ENCODE measurements at places on chromosomes 6 and 20.

- no peak for DNase-seq
Measured at GRCh38 chr20:59790346-59790745, 143.1 kb downstream of the SYCP2 start.

DNA sequence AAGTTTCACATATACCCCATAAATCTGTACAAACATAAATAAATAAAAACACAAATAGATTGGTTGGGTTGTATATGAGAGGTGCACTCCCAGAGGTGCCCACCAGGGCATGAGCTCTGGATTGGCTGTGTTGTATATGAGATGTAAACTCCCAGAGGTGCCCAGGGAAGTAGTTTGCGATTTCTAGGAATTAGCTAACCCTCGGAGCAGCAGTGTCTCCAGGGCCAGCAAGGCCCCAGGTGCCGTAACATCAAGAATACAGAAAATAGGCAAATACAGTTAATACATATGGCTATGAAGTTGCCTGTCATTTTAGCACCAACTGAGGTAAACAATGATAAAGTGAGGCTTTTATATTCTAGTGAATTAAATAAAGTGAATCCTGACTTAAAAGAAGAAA is 5.4 kb upstream of the GINM1 start:
- no peak for DNase-seq

DNA sequence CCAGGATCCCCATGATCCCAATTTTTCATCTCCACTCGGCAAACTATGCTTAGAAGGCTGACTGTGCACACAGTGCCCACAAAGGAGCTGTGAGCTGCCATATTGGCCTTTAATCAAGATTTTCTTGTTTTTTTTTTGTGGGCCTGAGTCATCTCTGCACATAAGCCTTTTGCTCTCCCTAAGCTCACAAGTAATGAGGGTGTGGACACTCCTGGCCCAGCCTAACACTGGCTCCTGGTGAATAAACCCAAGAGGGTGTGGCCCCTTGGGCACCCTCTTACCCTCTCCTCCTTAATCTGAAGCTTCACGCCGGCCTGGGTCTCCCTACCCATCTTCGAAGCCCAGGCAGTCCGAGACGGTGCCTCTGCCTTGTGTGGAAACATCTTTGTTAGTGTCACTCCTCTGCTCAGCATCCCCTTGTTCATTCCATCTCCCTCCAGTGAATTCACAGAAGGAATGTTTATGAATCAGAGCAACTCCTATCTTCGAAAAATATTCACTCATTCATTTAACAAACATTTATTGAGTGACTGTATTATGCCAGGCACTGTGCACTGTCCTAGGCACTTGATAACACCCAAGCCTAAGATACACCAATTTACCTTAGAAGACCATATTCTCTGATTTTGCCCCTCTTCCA is 22.2 kb upstream of the MRPS10 start:
- DNase-seq = no peak

DNA sequence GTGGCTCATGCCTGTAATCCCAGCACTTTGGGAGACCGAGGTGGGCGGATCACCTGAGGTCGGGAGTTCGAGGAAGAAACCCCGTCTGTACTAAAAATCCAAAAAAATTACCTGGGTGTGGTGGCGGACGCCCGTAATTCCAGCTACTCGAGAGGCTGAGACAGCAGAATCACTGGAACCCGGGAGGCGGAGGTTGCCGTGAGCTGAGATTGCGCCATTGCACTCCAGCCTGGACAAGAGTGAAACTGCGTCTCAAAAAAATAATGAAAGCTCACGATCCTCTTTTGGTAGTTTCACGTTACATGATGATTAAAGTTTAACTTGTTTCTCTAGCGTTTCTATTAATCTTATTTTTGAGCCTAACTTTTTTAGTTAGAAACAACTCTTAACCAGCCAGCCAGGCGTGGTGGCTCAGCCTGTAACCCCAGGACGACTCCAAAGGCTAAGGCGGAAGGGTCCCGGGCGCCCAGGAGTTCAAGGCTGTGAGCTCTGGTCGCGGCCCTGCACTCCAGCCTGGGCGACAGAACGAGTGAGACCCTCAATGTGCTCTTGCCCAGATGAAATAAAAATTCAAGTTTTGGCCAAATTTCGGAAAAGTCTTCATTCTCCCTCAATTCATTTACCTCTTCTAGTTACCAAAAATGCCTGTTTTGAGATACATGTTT is 1.2 kb upstream of the WRNIP1 start:
- no peak for DNase-seq

DNA sequence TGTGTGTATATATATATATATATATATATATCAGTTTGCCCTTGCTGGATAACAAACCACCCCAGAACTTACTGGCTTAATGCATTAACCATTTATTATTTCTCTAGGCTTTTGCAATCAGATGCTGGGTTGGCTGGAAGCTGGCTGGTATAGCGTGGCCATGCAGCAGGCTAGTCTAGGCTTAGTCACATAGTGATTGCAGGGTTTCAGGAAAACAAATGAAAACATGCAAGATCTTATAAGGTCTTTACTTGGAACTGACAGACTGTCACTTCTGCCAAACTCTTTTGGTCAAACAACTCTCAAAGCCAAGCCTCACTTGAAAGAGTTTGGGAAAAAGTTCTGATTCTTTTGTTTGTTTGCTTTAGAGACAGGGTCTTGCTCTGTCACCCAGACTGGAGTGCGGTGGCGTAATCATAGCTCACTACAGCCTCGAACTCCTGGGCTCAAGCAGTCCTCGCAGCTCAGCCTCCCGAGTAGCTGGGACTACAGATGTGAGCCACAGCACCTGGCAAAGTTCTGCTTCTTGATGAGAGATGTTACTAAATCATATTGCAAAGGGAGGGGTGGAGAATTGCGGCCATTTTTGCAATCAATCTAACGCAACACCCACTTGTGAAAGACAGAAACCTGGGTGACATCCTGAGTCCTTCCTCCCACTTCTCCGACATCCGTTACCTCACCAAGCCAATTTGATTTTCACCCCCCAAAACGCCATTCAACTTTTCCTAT is 74.6 kb upstream of the RNF24 start:
- DNase-seq = no peak

GRCh38 chr6:108476376-108476775 is 84.3 kb upstream of the FOXO3 start:
- DNase-seq = no peak

DNA sequence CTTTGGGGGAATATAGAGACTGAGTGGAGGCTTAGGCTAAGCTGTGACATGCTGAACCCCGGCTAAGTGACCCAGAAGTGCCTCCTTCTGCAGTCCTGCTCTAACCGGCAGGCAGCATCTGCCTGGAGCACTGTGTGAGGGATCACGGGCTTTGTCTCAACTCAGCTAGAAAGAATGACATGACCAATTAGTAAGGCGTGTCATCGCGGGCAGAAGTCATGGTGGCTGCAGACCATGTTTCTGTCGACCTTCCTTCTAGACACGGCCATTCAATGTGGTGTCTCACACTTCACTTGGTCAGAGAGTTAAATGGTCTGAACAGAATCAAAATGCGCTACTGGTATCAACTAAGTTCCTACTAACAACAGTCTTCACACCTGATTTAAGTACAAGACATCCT is 35.0 kb downstream of the HUS1B start:
- no peak for DNase-seq

GRCh38 chr6:28311139-28311823 is 24.7 kb downstream of the ZSCAN31 start:
- DNase-seq = no peak

DNA sequence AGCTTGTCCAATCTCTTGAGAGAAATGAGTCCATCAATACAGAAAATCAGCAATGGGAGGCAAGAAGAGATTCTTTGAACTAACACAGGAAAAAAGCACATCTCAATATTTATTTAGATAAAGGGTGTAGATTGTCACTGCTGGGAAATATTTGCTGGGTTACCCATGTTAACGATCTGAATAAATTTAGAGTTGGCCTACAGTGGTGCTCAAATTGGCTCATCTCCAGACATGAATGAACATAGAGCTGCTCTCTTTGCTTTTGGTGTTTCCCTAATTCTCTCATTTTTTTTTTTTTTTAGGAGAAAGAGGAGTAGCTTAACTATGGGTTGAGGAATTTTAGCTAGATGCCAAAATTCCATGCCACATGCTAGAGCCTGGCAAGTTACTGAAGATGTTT is 471.2 kb downstream of the PKHD1 start:
- DNase-seq = no peak
